HCT116 (cell line): ENCODE measurements at places on chromosomes 1 and 21.
A peak's percentile ranks its signal among the peaks of the same experiment; 100 is the strongest.

DNA sequence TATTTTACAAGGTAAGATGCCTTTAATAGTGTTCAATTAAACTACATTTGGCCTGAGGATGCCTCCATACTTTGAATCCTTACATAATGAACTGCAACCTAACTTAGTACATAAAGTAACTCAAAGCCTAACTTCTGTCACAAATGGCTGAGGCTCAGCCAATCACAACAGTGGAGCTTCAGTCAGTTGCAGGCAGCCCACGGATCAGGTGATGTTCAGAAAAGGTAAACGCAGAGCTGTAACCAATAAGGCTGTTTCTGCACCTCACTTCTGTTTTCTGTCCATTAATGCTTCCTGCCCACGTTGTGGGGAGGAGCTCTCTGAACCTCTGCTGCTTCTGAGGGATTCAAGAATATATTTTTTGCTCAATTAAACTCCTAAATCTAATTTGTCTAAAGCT, 94.8 kb upstream of the KIAA0040 start:
- no peak for DNase-seq

DNA sequence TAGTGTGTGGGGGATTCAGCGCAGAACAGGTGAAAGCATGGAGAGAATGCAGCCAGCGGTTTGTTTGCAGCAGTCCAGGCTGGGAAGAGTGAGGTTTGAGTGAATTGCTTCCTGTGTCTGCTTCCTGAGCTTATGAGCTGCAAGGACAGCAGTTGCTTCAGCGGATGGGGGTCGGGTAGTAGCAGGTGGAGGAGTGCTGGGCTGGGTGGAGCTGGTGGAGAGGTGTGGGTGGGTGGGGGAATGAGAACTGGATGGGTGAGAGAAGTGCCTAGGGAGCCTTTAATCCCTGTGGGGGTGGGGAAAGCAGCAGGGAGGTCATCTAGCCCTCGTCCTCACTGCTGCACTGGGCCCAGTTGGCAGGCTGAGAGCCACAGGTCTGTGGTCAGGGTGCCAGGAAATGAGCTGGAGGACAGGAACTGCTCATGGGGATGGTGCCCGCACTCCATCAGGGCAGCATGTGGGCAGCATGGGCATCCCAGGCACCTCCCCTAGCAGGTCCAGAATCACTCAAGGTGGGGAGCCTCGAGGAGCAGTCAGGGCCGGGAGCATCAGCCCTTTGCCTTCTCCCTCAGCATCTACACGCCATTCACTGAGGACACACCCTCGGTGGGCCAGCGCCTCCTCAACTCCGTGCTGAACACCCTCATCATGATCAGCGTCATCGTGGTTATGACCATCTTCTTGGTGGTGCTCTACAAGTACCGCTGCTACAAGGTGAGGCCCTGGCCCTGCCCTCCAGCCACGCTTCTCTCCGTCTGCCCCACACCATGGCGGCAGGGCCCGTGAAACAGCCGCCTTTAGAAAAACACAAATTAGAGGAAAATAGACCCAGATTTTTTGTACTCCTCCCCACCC, 14.8 kb downstream of the PSEN2 start:
- DNase-seq: no peak

DNA sequence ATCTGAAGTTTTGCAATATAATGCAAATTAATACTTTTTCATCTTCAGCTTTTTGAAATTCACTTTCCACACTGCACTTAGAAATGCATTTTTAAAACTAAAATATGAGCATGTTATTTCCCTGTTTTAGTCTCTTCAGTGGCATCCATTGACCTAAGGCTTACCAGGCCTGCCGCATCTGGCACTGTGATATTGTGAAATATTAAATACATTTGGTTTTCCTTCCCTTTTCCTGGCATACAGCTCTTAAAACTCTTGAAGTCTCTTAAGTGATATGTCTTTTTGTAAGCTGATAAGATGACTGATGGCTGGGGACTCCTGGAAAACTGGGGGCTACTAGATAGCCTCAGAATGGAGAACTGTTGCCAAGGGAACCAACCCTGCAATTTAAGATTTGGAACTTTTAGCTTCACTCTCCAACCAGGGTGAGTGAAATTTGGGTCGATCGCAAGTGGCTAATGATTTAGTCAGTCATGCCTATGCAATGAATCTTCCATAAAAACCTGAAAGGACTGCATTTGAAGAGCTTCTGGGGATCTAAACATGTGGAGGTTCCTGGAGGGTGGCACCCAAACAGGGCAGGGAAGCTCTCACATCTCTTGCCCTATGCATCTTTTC, 75.5 kb upstream of the PDC start:
- no peak for DNase-seq

DNA sequence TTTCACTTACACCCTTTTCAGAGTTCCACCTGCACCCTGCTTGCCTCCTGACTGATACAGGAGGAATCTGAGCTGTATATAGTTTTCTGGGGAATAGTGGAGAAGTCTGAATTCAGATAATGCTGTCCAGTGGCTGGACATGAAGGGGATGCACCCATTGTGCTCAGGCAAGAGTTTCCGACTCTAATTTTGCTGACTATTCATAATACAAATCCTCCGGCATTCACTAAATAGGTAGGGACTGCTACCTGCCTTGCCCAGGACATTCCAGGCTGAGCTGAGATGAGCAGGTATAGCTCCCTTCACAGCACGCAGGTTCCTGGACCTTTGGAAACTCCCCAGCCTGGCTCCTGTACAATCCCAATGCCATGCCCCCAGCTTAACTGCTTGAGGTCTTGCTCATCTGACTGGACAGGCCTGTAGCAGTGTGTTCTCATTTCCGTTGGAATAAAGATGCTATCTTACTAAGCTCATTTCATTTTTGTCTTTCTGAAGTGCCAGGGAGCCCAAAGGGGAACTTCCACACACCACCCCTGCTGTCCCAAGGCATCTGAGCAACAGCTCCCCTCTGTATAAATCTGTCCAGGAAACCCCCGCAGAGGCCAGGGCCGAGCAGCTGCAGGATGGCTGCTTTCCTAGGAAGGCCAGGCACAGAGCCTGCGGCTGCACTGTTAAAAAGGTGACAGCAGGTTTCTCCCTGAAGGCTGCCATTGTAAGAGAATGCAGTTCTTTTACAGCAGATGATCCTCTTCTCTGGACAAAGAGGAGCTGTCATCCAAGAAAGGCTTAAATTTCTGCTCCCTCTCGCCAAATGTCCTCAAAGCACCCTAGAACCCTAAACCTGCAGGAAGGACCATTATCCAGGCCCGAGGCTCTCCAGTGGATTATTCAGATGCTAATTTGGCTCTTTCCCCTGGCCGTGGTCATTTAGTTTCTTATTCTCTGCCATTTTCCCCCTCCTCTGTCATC, 21.7 kb upstream of the VASH2 start:
- DNase-seq: no peak

DNA sequence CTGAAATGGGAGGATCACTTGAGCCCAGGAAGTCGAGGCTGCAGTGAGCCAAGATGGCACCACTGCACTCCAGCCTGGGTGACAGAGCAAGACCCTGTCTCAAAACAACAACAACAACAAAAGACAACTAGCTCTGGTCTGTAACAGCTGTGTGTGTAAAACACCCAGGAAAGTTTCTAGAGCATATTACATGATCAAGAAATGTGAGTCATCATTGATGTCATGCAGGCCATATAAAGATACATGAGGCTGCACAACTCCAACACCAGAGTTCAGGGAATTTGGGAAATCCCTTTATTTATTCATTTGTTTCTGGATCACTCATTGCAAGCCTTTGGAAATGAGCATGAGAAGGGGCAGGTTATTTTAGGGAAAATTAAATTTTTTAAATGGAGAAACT, 50.3 kb upstream of the CTPS1 start:
- DNase-seq: no peak

DNA sequence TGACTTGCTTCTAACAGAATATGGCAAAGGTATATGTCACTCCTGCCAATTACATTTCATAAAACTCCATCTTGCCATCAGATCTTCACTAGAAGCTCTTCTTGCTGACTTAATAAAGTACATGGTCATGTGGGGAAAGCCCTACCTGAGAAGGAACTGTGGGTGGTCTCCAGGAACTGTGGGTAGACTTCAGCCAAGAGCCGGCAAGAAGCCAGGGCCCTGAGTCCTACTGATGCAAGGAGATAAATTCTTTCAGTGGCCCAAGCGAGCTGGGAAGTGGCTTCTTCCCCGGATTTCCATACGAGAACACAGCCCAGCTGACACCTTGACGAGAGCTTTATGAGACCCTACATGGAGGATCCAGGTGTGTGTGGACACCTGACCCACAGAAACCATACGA, 228.7 kb downstream of the SMYD3 start:
- no peak for DNase-seq

DNA sequence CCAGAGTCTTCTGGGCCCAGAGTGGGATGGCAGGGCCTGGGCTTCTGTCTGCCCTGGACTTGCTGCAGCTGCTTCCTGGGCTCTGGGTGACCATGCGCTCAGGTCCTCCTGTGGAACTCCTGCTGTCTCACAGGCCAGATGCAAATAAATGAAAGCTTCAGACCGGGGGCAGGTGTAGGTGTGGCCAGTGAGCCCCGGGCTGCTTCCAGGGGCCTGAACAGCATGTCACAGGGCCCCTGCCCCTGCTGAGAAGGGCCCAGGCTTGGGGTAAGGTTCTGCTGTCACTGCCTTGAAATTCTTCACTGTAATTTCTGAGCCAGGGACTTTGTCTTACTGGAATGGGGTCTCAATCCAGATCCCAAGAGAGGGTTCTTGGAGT, 2.5 kb upstream of the PKNOX1 start:
- DNase-seq: no peak

DNA sequence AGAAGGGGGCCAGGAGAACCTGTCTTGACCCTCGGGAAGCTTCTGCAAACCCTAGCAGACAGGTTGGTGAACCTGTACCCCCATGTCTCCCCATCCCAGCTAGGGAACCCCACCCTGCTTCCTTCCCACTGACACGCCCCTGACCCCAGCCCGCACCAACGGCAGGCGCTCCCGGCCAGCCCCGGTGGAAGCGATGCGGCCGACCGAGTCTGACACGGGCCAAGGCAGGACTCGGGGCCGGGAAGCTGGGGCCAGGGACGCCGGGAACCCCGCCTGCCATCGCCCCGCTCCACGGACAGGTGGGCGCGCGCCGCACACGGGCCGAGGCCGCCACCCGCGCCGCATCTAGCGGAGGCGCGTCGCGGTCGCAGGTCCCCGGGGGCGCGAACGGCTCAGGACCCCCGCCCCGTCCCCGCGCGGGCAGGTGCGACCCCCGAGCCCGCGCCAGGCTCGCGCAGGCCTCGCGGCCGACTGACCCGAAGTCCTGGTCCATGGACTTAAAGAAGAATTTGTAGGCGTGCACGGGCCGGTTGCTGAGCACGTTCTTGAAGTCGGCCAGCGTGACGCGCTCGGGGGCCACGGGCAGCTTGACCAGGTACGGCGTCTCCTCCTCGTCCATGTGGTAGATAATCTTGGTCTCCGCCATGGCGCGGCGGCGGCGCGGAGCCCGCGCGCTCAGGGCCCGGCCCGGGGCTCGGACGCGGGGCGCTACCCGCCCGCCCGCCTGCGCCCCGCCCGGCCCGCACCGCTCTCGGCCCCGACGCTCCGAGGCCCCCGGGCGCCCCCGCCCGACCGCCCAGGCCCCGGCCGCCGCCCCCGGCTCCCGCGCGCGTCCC, 580 bp downstream of the DVL1 start:
- no peak for DNase-seq

DNA sequence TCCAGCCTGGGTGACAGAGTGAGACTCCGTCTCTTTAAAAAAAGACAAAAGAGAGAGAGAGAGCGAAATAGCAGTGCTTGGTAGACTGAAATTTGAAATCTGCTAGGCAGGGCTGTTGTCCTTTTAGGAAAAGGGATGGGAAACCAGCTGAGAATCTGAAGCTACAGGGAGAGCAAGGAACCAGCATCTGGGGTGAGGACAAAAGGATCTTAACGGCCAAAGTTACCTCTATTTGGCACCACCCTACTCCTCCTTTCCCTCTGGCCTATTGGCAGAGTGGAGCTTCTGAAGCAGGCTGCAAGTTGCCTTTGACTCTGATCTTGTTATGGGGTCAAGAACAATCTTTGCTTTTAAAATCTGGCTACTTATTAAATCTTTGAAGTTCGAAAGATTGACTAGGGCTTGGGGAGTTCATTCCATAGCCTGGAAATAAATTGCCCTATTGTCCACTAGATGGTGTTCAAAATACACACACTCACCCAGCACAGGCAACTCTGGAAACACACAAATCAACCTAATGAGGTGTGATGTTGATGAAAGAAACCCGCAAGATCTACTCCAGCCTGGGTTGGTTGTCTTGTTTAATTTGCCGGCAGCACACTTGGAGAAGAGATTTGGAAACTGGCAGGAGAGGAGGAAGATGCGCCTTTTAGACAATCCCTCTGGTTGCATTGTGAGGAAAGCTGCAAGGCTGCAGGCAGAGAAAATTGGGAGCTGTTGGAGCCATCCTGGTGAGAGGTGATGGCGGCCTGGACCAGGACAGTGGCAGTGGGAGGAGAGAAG, 16.5 kb upstream of the PARP1 start:
- peak; percentile 28 for DNase-seq

- no peak for DNase-seq
These were observed 10.5 kb downstream of the EVI5 start for GRCh38 chr1:92774407-92774806.

DNA sequence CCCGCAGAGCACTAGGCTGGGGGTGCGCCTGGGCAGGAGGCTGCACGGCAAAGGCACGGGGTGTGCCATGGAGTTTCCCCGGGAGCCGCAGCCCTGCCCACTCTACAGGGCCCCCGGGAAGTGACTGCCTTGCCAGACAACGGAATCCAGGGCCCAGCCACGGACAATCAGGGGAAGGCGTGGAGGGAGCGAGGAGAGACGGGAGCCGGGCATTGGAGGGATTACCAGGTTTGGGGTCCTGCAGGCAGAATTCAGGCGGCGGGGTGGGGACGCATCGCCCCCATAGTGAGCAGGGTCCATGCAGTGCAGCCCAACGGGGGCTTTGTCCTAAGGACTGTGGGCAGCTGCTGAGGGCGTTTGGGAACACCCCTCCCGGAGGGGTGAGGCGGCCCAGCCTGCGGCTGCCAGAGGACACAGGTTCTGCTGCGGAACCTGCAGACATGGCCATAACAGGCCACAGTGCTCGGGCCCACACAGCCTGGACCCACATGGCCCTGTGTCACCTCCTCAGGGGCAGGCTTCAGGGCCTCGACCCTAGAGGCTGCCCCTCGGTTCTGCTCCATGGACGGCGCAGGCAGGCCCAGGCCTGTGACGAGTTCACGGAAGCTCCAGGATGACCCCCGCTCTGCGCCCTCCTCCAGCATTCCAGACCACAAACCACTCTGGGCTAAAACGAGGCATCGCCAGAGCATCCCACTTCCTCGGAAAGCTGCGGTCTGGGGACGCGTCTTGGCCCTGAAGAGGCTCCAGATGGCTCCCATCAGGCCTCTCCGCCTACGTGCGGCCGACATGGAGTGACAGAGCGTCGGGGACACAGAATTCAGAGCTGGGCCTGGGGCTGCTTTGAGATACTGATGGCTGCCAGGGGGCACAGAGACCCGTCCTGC, 54.5 kb downstream of the COL6A1 start:
- DNase-seq: no peak

GRCh38 chr1:86322241-86322640, 73.9 kb downstream of the ODF2L start:
- DNase-seq: no peak

GRCh38 chr1:192453360-192453992, 122.1 kb upstream of the RGS1 start:
- DNase-seq: no peak

GRCh38 chr1:96598416-96599168, 123.0 kb upstream of the PTBP2 start:
- no peak for DNase-seq
